Mesenteric fat pad (tissue), 1 donor: ENCODE measurements at places on chromosomes 11 and 22. TPM values are rescaled to one million over a fixed set of nuclear protein-coding genes. Genes with fewer than 3 reads are reported as not detected.

Gene CARD16
- total RNA-seq: 9.8 TPM

DNA sequence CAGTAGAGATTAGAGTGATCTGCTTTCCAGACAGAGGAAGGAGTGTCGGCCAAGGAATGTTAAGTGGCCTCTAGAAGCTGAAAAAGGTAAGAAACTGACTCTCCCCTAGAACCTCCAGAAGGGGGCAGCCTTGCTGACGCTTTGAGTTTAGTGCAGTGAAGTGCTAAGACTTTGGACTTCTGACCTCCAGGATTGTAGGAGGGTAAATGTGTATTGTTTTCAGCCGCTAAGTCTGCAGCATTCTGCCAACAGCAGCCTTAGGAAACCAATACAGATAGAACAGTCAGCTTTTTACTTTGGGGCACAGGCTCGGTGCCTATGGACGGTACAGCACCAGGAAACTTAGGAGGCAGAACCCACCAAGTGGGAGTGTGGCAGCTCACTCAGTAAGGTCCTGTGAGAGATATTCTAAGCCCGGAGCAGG, 3.6 kb upstream of the TBC1D22A start:
- no peak for DNase-seq

DNA sequence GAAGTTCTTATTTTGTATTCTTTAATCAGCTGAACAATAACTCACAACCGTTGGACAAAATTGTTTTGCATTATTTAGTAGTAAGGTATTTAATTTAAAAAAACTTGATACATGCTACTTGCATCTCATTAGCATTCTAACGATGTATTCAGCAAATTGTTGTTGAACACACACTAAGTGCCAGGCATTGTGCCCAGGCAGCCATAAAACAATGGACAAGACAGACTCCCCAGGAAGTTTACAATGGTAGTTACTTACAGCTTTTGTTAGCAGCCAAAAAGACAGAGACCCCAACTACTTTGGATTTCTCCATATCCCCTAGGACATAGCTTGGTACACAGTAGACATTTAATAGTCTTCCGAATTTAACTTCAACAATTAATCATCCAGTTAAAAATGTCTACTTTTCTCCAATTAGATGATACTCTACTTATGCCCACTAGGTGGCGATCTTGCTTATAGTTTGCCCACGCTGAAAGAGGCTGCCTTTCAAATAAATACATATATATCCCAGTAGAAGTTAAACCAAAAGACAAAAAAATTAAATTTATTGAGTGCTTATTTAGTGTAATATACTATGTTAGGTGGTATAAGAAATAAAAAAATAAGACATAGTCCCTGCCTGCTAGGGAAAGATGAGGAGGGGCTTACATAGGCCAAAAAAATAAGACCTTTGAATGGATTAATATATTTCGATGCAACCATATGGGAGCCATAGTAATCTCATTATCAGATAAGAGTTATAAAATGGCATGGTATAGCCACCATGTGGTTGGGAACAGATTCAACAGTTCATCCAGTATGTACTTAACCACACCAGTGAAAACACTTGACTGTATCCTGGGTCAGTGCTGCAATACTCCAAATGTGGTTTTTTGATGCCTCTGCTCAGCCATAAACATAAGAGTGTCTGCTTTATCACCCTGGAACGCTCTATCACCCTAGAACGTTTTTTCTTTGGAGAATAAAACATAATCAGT, 2.0 kb upstream of the FJX1 start:
- no peak for DNase-seq

DNA sequence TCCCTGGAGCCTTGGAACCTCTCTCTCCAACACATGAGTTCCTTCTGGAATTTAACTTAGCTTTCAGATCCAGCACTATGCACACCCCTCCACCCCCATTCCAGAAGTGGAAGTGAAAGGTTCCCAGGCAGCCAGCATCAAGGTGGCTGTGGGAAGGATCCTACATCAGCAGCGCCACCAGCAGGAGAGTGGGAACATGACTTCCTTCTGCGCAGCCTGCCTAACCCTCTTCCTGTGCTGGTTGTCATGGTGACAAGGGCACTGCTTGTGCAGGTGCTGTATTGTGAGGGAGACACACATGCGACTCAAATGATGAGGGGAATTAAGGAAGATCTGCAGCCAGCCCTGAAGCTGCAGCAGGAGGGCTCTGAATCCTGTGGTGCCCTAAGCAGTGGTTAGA, 904.5 kb upstream of the API5 start:
- no peak for DNase-seq

GRCh38 chr11:42707541-42707940, 604.3 kb upstream of the API5 start:
- DNase-seq: no peak

Gene NPTXR
- total RNA-seq: 5.5 TPM
